ENCODE measurements at places on chromosomes 5 and 9. TPM values are rescaled to one million over a fixed set of nuclear protein-coding genes. Genes with fewer than 3 reads are reported as not detected.
A peak's percentile ranks its signal among the peaks of the same experiment; 100 is the strongest.

DNA sequence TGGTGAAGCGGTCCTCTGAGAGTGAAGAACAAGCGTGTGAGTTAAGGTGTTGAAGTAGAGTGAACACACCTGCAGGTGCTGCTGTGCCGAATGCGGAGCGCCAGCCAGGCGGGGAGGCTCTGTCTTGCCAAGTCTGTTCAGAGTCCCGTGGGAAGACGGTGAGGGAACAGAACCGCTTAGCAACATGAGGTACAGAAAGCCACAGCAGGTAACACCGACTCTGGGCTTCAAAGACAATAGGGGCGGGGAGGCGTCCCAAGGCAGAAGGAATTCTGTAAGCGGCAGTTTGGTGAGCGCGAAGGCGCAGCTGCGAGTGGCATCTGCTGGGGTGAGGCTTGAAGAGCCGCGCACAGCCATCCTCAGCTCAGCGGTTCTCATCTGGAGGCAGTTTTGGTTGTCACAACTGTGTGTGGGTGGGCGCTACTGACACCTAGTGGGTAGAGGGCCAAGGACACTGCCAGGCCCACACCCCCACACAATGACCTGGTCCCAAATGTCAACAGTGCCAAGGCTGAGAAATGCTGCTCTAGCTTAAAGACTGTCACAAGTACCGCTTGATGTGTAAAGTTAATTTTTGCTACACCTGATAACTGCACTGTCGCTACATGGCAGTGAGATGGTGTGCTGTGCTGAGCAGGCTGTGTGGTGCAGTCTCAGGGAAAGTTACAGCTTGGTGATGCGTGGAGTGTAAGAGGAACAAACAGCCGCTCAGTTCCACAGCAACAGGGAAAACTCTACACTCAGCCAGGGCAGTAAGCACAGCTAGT is 67.4 kb upstream of the TBC1D9B start:
- no peaks in the 10 kb centered on the region for H3K4me1 ChIP-seq
- peak; percentile 79 for DNase-seq
- no peak overlapping the region for H3K4me3 ChIP-seq

OR1L6 gene
- not detected for total RNA-seq

DNA sequence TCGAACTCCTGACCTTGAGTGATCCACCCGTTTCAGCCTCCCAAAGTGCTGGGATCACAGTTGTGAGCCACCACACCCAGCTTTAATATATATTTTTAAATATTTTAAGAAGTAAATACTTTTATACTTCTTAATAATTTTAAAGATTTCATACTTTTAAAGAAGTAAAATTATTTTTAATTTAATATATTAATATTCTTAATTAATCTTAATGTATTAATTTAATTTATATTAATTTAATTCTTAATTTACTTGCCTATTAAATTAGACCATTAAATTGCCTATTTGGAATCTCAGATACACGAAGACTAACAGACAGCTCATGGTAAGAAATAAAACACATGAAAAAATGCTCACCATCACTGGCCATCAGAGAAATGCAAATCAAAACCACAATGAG is 1087.4 kb downstream of the CDH18 start:
- no peak overlapping the region for H3K27ac ChIP-seq
- no peak overlapping the region for H3K4me3 ChIP-seq
- H3K4me1 ChIP-seq: no peaks in the 10 kb centered on the region
- H3K36me3 ChIP-seq: no peaks in the 10 kb centered on the region

DNA sequence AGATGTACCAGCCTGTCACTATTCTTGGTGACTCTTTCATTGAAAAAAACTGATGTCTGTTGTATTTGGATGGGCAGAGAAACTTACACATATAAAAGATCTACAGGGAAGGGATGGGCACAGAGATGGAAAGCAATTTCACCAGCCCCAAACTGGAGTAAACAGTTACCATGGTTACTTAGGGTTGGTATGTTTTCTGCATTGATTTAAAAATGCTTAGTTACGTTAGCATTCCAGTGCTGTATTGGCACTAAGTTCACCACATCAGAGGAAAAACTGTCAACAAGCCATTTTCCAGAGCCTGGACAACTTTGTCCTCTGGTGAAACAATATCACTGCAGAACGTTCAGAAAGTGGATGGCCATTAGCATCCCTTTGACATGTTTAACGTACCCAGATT is 28.0 kb downstream of the MARCHF3 start:
- H3K27ac ChIP-seq: no peak overlapping the region
- H3K36me3 ChIP-seq: no peaks in the 10 kb centered on the region
- H3K4me1 ChIP-seq: no peaks in the 10 kb centered on the region
- DNase-seq: no peak

DNA sequence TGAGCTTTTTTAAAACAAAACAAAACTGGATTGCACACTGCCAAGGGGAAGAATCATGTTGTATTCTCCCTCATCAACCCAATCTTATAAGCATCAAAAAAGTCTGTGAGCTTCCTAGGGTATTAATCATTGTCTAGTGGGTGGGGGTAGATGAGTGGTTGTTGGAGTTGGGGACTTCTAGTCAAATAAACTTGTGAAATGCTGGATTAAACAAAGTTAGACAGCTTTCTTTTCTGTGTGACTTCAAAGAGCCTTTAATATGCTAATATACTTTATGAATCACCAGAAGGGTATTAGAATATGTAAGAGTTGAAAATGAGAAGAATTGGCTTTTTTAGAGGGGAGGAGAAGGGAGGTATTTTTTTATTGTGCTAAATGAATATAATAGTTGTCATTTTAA is 87.7 kb downstream of the GALNT10 start:
- H3K4me3 ChIP-seq: no peak overlapping the region
- no peaks in the 10 kb centered on the region for H3K27me3 ChIP-seq
- no peak for DNase-seq
- no peaks in the 10 kb centered on the region for H3K4me1 ChIP-seq

All from neural progenitor cell (in vitro differentiated cells).